Endodermal cell (in vitro differentiated cells): ENCODE measurements at places on chromosomes 13 and 19. TPM values are rescaled to one million over a fixed set of nuclear protein-coding genes. Genes with fewer than 3 reads are reported as not detected.

- peak; percentile 65 for DNase-seq
Measured at GRCh38 chr19:38815059-38816001, 2.6 kb upstream of the LGALS4 start.

GRCh38 chr13:30341815-30342570 lies 34.6 kb upstream of the KATNAL1 start:
- no peak for DNase-seq

The LMO7 gene
- 14.1 and 17.2 TPM in 2 replicates for total RNA-seq

DNA sequence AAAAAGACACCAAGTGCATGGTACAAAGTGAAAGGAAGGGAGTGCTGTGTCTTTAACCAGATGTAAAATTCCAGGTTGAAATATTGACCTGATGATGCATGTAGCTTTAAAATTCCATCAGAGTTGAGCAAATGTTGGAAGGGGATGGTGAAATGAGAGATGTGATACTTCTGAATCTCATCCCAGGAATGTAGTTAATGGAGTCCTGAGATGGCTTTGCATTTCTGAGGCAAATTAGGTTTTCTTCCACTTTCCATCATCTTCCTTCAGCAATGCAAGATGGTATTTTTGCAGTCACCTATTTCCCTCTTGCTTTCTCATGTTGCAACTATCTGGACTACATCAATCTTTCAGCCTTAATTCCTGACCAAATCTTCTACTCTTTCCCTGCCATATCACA lies 194.1 kb upstream of the MIR17HG start:
- DNase-seq = no peak

The KCNRG gene
- 0.77 and 1.1 TPM in 2 replicates for total RNA-seq

The SELENOW gene
- 410 and 432 TPM in 2 replicates for total RNA-seq

The PLIN5 gene
- total RNA-seq = 3.4 and 3.7 TPM in 2 replicates

- DNase-seq = no peak
Measured at GRCh38 chr13:114319441-114319913, 5.2 kb downstream of the CHAMP1 start.

The SIGLEC9 gene
- total RNA-seq = not detected in 2 replicates

The SHISA7 gene
- total RNA-seq = 0.09 TPM in 1 of 3 replicates, not detected in the others

The LACC1 gene
- total RNA-seq = 1.1 to 2.0 TPM (median 1.5 TPM) in 3 replicates

The OLFM4 gene
- total RNA-seq = not detected in 2 replicates

The MBD3L3 gene
- total RNA-seq = not detected in 3 replicates

DNA sequence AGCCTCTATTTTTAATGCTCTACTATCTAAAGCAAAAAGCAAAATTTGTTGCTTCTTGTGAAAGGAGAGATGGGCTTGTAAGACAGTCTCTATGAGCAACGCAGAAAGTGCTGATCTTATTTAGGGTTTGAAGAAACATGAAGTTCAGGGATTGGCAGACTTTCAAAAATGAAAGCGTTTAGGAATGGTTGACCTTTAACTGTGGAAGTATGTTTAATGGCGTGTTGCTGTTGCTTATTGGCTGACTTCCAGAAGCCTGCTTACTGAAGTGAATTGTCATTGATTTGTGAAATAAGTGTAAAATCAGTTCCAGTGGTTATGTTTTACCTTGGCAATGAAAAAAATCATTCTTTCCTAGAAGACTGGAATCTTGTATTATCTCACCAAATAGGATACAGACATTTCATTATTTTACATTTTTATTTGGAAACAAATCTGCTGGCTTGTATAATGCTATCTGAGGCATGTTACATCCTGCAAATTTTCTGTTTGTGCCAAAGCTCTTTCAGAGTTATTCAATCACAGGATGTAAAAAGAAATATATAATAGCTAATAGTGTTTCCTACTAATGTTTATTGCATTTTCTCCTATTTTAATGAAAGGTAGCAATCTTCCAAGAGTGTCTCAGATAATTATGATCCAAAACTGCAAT lies 221.3 kb upstream of the SLITRK6 start:
- no peak for DNase-seq

- DNase-seq = peak; percentile 92
Measured at GRCh38 chr19:14418856-14419105, 360 bp downstream of the DDX39A start.

- no peak for DNase-seq
Measured at GRCh38 chr13:47087841-47088240, 191.0 kb upstream of the HTR2A start.

DNA sequence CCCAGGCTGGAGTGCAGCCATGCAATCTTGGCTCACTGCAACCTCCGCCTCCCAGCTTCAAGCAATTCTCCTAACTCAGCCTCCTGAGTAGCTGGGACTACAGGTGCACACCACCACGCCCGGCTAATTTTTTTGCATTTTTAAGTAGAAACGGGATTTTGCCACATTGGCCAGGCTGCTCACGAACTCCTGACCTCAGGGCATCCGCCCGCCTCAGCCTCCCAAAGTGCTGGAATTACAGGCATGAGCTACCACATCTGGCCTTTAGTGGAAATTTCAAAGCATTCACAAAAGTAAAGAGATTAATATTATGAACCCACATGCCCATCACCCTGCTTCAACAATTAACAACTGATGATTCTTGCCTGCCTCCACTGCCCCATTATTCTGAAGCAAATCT lies 20.5 kb upstream of the LATS2 start:
- no peak for DNase-seq

DNA sequence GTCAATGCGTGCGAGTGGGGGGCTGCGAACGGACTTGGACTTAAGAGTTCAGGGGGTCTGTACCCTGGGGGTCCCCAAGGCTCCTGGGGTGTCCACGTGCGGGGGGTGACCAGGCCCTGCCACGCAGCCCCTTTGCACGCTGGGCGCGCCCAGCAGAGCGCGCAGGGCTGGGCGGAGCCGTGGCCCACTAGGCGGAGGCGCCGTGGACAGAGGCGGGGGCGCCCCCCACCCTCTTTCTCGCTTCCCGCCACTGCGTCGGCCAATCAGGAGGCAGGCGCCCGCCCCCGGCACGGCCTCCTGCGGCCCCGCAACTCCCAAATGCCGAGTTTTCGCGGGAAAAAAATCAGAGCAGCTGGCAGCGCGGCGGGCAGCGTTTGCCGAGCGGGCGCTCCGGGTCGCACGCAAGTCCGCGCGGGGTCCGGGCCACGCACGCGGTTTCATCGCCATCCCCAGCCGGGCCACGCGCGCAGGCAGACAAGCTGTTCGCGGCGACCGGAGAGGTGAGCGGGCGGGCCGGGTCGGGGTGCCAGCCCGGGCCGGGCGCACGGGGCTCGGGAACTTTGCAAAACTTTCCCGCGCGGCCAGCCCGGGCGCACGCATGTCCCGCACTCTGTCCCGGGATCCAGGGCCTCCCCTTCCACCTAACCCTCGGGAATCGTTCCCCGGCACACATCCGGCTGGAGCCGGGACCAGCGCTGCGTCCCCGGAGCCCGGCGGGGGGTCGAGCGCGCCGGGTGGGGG lies at the start of gene UHRF1:
Gene UHRF1 (plus strand): TSS at position 346 of the 741 bp plus-strand sequence. CDS start 1,385 bp downstream, outside the sequence.
- DNase-seq = peak; percentile 77

The PGLYRP1 gene
- not detected in 2 replicates for total RNA-seq

GRCh38 chr19:30781047-30781446 lies 408.9 kb downstream of the ZNF536 start:
- peak; percentile 17 for DNase-seq

- no peak for DNase-seq
Measured at GRCh38 chr19:18057557-18057956, 29.2 kb downstream of the IL12RB1 start.

- no peak for DNase-seq
Measured at GRCh38 chr19:3100331-3100730, 6.2 kb downstream of the GNA11 start.

DNA sequence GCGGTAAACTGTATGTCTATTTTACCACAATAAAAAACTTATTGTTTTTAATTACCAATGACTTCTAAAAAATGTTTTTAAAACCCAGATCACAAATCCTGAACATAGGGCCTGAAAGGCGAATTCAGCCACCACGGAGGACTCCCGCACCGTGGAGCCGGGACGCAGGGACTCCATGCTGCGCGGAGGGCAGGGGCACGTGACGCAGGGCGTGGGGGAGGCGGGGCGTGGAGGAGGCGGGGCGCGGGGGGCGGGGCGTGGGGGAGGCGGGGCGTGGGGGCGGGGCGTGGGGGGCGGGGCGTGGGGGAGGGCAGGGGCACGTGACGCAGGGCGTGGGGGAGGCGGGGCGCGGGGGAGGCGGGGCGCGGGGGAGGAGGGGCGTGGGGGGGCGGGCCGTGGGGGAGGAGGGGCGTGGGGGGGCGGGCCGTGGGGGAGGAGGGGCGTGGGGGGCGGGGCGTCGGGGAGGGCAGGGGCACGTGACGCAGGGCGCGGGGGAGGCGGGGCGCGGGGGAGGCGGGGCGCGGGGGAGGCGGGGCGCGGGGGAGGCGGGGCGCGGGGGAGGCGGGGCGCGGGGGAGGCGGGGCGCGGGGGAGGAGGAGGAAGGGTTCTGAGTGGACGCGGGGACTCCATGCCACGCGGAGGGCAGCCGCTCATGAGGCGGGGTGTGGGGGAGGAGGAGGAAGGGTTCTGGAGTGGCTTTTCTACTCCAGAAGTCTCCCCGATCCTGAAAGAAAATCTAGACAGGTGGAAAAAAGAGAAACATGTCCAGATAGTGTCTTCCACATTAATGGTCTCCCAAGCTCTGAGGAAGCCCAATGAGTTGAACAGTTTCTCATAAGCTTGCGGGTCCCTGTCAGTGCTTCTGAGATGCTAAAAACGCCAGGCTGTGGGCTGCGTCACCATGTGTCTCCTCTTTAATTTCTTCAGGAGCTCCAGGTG lies 4.4 kb upstream of the PROZ start:
- peak; percentile 88 for DNase-seq

DNA sequence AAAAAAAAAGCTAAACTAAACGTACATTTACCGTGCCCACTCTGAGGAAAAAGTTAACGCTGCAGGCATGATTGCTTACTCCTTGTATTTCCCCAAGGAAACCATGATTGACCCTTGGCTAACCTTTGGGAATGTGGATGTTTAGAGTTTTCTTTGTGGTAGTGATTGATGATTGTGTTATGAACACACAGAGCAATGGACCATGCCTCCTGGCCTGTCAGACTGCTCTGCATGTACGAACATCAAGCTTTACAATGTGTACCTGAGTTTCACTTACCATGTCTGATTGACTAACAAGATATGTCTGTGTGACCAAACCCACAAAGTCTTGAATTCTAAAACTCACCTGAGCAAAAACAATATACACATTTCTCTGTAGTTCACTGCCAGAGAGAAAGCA lies 35.1 kb downstream of the MYCBP2 start:
- no peak for DNase-seq

- no peak for DNase-seq
Measured at GRCh38 chr19:14732510-14732909, 42.7 kb downstream of the ZNF333 start.

DNA sequence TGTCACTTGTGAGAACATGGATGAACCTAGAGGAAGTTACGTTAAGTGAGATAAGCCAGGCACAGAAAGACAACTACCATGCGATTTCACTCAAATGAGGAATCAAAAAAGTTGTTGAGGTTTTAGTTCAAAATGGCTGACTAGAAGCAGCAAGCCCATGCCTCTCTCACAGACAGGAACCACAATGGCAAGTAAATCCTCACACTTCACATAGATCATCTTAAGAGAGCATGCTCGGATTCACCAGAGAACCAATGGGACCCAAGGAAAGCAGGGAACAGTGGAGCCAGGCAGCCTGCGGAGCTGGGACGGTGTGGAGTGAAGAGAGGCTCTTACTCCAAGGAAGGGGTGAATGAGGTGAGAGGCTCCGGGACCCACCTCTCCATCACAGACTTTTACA lies 581.0 kb downstream of the UQCRFS1 start:
- DNase-seq = no peak

DNA sequence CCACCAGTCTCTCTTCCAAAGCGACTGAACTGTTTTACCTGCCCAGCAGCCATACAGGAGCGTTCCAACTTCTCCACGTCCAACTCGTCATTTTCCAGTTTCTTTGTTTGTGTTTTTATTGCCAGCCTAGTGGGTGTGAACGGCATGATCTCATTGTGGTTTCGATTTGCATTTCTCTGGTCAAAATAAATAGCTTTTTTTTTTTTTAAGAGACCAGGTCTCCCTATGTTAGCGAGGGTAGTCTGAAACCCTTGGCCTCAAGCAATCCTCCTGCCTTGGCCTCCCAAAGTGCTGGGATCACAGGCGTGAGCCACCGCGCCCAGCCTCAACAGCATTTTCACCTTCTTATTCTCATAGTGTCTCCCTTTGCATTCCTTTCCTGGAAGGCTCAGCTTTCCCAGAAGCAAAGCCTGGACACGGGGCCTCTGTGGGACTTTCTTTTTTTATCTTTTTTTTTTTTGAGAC lies 4.2 kb upstream of the JSRP1 start:
- DNase-seq = no peak

GRCh38 chr13:35714121-35714520 lies 237.6 kb upstream of the MAB21L1 start:
- no peak for DNase-seq

- no peak for DNase-seq
Measured at GRCh38 chr13:46104868-46105267, at the start of gene CPB2. TSS of gene CPB2 (minus strand) at chr13:46105033. CDS start at chr13:46105009, 24 bp downstream.

The ZSCAN4 gene
- not detected in 2 replicates for total RNA-seq

The RGL3 gene
- 94.0 and 131 TPM in 2 replicates for total RNA-seq

DNA sequence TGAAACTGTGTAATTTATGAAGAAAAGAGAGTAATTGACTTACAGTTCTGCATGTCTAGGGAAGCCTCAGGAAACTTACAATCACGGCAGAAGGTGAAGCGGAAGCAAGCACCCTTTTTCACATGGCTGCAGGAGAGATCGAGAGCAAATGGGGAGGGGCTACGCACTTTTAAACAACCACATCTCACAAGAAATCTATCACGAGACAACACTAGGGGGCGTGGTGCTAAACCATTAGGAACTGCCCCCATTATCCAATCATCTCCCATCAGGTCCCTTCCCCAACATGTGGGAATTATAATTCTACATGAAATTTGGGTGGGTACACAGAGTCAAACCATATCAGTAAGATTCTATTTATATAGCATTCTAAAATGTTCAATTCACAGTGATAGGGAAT lies 114.8 kb upstream of the TRPC4 start:
- peak; percentile 57 for DNase-seq

DNA sequence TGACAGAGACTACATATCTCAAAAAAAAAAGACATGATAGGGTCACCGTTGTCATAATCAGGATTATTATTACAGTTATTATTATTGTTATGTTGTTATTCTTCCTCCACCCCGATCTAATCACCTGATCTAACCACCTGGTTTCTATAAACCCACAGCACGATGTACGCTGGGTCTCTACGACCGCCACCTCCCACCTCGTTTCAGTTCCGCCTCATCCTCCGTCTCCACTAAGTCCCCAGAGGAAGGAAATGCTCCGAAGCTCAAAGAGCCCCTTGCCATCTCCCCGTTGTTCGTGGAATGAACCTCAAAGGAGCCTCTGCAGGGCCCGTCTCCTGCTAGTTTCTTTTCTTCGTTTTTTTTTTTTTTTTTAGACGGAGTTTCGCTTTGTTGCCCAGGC lies 15.9 kb upstream of the MEIS3 start:
- no peak for DNase-seq

DNA sequence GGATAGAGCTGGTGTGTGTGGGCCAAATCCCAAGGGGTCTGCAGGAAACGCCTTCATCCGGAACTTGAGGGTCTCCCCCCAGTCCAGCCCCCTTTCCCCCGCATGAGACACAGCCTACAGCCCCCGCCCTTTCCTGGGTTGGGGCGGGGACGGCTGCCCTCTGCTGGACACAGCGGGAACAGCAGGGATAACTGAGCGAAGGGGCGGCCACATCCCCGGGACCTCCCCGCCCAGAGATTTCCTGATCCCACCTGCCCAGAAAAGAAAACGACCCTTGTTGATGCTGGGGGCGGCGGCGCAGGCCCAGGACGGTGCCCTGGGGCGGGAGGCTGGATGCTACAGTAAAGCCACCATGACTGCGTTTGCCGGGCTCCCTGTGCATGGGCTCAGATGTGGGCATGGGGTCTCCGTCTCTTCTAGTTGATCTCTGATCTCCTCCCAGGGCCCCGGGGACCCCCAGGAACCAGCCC lies 14.2 kb downstream of the ONECUT3 start:
- DNase-seq = peak; percentile 89

The ZNF681 gene
- total RNA-seq = 10.6 and 11.3 TPM in 2 replicates

The MISP gene
- 0.13 to 0.28 TPM in 2 of 3 replicates, not detected in the other for total RNA-seq
